ENCODE measurements at places on chromosomes 5 and 9.

- DNase-seq = no peak
These were observed 81.9 kb downstream of the RMI1 start for GRCh38 chr9:84062538-84062937.

GRCh38 chr5:125215593-125215992 is 469.2 kb upstream of the ZNF608 start:
- DNase-seq = no peak

- DNase-seq = no peak
These were observed 192.5 kb upstream of the PANK3 start for GRCh38 chr5:168771678-168772077.

GRCh38 chr5:14331386-14331781 is 188.2 kb downstream of the TRIO start:
- no peak for DNase-seq

GRCh38 chr5:111975133-111975532 is 218.1 kb upstream of the NREP start:
- no peak for DNase-seq

- DNase-seq = no peak
These were observed 170.1 kb upstream of the PITX1 start for GRCh38 chr5:135204151-135204600.

DNA sequence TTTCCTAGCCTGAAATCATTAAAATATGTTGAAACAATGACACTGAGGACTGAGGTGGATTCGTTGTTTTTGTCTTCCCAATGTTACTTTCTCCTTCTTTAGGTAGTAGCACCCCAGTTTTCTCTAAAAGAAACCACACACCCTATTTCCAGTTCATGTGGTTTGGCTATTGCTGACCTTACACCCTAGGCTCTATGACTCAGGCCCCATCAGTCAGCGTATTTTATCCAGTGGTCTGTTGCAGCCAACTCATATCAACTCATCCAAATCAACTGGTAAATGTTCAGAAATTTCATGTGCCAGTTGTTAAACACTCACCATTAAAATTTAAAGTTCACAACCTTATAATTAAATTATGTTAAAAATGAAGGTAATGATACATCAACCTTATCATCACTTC is 44.6 kb upstream of the NFIB start:
- DNase-seq = no peak

DNA sequence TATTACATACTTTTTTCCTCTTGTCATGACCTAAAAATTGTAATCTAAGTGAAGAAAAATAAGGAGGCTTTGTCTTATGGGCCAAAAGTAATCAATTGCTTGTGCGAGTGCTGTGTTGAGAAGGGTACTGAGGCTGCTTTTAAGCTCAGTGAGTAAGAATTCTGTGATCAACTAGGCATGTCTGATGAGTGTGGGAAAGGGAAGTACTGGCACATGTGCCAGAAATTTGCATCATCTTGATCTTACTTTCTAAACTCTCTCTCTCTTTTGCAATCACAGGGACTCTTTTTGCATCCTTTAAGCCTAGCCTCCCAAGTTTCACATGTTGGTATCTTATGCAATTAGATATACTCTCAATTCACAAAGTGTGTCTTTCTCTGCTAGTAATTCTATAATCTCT is 329.9 kb downstream of the KIF4B start:
- no peak for DNase-seq

- DNase-seq = no peak
These were observed 50.3 kb downstream of the RXRA start for GRCh38 chr9:134376386-134377142.

- no peak for DNase-seq
These were observed 53.6 kb upstream of the CDH18 start for GRCh38 chr5:20041326-20042274.

- DNase-seq = no peak
These were observed 1.2 kb downstream of the OTULINL start for GRCh38 chr5:14582797-14583137.

GRCh38 chr5:80368661-80369480 is 39.0 kb upstream of the ZFYVE16 start:
- DNase-seq = no peak

GRCh38 chr5:58149746-58150145 is 310.1 kb downstream of the PLK2 start:
- DNase-seq = no peak

GRCh38 chr5:34415559-34416198 is 240.4 kb upstream of the RAI14 start:
- DNase-seq = no peak

GRCh38 chr9:3446313-3446712 is 79.5 kb downstream of the RFX3 start:
- DNase-seq = no peak

DNA sequence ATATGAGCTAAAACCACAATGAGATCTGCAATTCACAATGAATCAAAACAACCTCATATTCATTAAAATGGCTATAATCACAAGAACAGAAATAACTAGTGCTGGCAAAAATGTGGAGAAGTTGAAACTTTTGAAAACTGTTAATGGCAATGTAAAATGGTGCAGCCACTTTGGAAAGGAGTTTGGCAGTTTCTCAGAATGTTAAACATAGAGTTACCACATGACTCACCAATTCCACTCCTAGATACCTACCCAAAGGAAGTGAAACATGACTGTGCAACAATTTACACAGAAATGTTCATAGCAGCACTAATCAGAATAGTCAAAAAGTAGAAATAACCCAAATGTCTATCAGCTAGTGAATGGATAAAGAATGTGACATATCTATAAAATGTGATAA is 862.2 kb downstream of the DTWD2 start:
- DNase-seq = no peak

DNA sequence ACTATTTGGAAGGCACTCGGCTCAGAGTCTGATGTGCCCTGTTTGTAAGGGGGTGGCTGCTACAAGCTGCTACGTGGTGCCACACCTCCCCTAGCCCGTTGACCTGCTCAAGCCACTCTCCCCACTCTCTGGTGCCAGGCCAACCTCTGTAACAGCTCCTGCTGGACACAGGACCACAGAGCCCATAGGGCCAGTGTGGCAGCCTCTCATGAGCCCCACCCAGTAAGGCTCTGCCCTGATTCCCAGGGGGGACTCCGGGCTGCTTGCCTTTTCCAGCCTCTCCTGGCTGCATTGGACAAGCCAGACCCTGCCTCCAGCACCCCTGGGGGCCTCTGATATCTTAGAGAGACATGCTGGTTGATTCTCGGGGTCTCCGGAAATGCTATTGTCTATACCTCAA is 53.3 kb upstream of the ANGPTL2 start:
- no peak for DNase-seq

- no peak for DNase-seq
These were observed 263.4 kb downstream of the TMEM232 start for GRCh38 chr5:110463106-110463505.

- no peak for DNase-seq
These were observed 505 bp downstream of the C5orf34 start for GRCh38 chr5:43514471-43514815.

- DNase-seq = no peak
These were observed 51.2 kb upstream of the HSPA9 start for GRCh38 chr5:138626333-138626944.

GRCh38 chr5:36240779-36241630 is 720 bp downstream of the NADK2 start:
- DNase-seq = peak; percentile 37

- no peak for DNase-seq
These were observed 24.5 kb downstream of the ADAMTS12 start for GRCh38 chr5:33867241-33867640.

DNA sequence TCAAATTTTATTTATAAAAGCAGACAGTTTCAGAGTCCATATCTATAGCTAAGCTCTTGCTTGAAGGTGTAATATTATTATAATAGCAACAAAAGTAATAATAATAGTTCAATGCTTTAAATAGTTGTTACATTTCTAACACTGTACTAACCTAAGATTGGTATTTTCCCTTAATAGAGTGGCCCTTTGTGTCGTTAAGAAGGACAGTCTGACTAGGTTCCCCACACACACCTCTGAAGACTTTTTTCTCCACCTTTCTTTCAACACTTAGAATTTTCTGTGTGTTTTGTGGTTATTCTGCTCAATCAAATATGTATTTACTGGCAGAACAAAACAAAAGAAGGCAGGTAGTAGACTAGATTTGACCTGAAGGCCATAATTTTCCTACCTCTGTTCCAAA is 223.2 kb upstream of the ACO1 start:
- no peak for DNase-seq

GRCh38 chr9:3874449-3875360 is 348.9 kb upstream of the RFX3 start:
- no peak for DNase-seq

DNA sequence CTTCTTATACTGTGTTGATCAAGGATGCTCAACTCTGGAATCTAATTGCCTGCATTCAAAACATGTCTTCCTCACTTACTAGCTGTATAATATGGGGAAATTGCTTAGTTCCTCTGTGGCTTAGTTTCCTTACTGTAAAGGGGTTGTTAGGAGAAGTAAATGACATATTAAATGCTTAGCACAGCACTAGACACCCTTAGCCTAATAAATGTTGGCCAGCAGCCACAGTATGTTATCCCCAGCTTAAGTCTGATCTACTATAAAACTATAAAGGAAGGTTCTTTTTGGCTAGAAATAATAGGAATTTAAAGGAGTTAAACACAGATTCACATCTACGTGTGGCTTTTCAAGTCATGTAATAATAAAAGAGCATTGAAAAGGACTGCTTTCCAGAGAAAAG is 232.4 kb downstream of the PCSK1 start:
- no peak for DNase-seq

DNA sequence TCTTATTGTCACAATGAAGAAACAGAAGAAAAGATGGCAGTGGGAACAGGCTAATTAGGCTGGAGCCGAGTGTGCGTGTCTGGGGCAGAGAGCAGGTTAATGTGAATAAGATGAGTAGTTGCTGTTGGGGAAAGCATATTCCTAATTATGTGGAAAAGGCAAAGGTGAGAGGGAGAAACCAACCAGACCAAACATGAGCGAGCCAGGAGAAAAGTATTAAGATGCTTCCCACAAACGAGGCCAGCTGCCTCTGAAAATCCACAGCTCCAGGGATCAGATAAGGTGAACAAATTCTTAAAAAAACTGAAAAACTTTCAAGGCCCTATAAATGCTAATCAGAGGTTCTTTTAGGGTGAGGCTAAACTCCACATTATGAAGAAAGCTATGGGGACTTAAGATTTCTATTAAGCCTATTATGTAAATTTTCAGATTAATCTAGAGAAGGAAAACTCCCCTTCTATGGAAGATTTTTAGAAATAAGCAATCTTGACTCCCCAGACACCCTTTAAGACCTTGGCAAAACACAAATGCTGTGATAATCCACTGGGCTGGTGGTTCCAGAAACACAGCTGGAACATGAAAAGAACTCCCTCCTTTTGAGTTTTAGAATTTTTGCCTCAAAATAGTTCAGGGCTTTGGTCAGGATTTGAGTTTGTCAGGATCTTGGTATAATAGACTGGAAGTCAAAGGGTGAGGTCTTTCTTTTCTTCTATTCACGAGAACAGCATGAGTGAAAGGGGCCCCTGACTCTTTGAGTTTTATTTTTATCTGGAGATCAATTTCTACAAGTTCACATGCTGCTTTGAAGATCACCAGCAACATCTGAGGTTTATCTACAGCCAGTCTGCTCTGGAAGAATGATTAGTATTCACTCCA is 238.1 kb downstream of the SPOCK1 start:
- DNase-seq = no peak

- peak; percentile 34 for DNase-seq
These were observed 47.4 kb downstream of the SLC28A3 start for GRCh38 chr9:84293001-84293798.

GRCh38 chr9:69583645-69584234 is 88.4 kb downstream of the APBA1 start:
- DNase-seq = no peak

DNA sequence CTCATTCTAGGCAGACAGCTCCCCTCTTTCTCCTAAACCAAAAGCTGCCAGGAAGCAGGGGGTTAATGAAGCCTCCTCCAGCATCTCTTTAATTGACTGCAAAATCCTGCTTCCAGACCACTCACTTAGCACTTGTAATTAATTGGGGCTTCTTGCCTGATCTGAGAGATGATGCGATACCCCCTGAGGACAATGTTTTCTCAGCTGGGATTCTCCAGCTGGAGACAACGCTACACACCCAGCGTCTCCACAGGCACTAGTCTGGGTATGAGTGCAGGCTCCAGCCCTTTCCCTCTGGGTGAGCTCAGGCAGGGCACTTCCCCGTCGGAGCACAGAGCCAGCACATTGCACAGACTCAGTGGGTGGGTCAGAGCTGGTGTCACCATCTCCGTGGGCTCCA is 16.1 kb downstream of the CPLX2 start:
- no peak for DNase-seq

- no peak for DNase-seq
These were observed 32.1 kb downstream of the USP20 start for GRCh38 chr9:129867136-129868022.

DNA sequence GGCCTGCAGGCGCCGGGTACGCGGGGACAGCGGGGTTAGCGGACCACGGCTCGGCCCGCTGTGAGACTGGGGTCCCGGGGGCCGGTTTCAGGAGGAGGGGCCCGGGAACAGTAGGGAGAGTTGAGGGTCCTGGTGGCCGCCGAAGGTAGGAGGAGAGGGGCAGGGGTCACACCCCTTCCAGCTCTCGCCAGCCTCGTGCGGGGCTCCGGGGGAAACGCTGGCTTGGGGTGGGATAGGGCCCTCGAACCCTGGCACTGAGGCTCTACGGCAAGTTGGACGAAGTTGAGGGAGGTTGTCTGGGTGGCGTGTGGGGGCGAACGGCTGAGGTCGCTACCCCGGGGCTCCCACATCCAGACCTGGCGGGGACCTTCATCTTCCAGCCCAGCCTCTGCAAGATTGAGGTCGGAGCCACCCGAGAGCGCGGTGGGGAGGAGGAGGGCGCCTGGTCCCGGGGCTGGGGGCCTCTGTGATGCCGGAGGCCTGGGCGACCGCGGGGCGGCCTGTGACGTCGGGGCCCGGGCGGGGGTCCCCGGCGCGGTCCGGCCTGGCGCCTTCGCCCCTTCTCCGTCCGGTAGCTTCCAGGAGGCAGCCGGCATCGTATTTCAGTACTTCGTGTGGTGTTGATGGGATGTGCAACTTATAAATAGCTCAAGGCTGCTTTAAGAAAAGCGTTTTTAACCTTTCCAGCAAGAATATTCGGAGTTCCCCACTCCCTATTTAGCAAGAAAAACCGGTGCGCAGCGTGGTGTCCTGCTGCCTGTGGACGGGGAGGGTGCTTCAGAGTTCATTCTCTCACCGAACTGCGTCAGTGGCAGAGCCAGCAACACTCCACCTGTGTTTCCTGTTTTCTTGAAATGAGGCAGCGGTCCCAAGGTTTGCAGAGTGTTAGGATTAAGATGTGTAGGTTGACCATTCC is 902 bp downstream of the HABP4 start:
- peak; percentile 74 for DNase-seq

GRCh38 chr5:179393078-179393477 is 47.8 kb upstream of the ADAMTS2 start:
- no peak for DNase-seq

DNA sequence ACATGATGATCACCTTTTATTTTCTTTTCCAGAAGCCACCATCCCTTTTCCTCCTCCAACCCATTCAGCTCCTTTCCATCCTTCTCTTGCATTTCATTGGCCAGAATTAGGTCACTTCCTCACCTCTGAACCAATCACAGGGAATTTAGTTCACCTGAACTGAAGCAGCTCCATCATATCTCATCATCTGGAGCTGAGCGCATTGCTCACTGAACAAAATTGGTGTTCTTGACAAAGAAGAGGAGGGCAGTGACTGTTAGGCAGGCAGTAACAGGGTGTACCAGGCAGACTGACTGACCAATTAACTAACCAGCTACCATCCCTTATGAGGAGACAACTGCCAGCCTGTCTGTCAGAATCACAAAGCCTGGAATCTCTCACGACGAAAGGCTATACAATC is 1.8 kb upstream of the ZNF354A start:
- no peak for DNase-seq

Measured in natural killer cell (primary cell).